ENCODE measurements at places on chromosomes 4 and X.

- DNase-seq, result no peak
Observed at GRCh38 chr4:123783921-123784320, 387.3 kb downstream of the SPRY1 start.

DNA sequence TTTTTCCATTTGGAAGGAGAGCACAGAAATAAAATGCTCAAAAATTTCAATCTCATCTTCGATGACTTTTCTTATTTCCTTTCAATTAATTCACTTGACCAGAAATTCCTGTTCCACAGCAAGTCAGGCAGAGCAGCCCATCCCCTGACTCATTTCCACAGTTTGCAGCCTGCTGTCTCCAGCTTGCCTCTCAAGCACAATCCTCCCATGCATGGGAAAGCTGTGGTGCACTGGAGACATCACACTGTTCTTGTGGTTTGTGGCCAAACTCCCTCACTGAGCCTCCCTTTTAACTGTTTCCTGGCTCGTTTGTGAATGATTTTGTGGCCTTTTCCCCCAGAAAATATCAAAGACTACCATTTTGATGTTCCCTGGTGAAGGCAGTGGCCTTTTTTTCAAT, 114.0 kb upstream of the ENPEP start:
- no peak for DNase-seq

DNA sequence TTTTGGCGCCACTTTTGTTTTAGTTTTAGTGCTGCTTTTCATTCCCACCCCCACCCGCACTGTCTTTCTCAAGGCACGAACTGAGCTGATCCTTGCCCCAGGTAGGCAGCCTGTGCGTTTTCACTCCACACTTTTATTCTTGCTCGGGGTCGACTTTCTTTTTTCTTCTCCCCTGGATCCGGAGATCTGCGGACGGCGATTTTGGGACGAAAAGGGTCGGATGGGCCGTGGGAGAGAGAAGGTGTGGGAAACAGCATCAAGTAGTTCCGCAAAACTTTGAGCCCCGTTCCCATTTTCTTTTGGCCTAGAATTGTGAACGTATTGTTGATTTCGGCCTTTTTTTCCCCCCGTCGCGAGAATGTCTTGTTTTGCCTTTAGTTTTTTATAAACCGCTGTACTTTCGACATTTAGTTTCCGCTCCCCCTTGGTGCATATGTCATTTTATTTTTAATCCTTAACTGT, 531 bp downstream of the STAG2 start:
- no peak for DNase-seq

DNA sequence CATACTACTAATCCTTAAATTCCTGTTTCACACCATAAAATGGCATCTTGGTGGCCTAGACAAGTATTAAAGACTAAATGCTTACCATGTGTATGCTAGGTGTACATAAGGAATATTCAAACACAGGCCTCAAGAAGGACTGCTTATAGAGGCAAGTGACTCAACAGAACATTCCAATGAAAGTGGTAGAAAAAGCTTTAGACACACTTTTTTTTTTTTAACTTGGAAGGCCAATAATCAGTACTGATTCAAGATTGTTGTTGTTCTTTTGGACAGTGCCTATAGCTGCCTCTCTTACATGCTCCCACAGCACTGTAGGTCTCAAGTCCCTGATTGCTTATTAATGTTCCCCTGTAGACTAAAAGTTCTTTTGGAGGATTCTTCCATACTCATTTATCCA, 77.6 kb downstream of the FBXL5 start:
- DNase-seq, result no peak

GRCh38 chr4:66123190-66123589, 452.9 kb upstream of the EPHA5 start:
- DNase-seq, result no peak

- DNase-seq, result no peak
Observed at GRCh38 chrX:17072721-17073230, 126.3 kb downstream of the REPS2 start.

GRCh38 chrX:18894156-18894555, 89.8 kb downstream of the PHKA2 start:
- DNase-seq, result no peak

- no peak for DNase-seq
Observed at GRCh38 chr4:80065601-80066000, 7.4 kb downstream of the ANTXR2 start.

GRCh38 chr4:106687026-106687425, 318.4 kb upstream of the GIMD1 start:
- DNase-seq, result no peak

GRCh38 chrX:107684956-107685385, 56.7 kb downstream of the PRPS1 start:
- DNase-seq, result no peak

DNA sequence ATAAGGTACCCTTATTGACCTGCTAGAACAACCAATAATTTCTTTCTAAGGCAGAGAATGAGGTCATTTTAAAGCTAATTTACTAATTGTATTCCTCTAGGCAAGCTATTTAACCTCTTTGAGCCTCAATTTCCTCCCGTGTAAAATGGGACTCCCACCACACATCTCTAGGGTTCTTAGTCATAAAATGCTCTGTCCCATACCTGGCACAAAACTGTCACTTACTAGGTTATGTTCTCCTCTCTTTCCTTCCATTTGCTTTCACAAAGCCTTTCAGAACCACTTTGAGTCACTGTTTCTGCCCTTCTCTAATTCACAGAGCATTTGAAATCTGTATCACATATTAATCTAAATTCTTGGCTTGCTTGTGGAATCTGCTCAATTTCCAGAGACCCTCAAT, 2.4 kb upstream of the GPR82 start:
- DNase-seq, result no peak

DNA sequence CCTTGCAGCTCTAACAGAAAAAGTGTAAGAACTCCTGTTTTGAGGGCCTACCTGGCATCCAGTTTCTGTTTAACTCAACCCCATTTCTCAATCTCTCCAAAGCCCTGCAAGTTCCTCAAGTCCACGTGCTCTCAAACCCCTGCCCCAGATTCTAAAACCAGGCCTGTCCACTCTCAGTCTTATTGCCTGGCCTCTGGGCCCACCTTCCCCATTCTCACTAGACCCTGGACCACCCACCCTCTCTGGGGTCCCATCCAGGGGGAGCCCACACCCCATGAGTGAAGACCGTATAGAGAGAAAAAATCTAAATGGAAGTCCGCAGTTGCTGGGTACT, 58.3 kb downstream of the TLR10 start:
- DNase-seq, result no peak
